Body of pancreas (tissue), 4 donors: ENCODE measurements at places on chromosomes 3 and 15. TPM values are rescaled to one million over a fixed set of nuclear protein-coding genes. Genes with fewer than 3 reads are reported as not detected.

CA12 gene
- 16.1 TPM for total RNA-seq

GP5 gene
- not detected for total RNA-seq

- no peak for DNase-seq
- H3K4me3 ChIP-seq: no peak overlapping the region
- H3K4me1 ChIP-seq: peaks cover 3% of the 10 kb centered on the region
- H3K27me3 ChIP-seq: no peaks in the 10 kb centered on the region
Measured at GRCh38 chr3:175941352-175941751, 1082.2 kb downstream of the NAALADL2 start.

DNA sequence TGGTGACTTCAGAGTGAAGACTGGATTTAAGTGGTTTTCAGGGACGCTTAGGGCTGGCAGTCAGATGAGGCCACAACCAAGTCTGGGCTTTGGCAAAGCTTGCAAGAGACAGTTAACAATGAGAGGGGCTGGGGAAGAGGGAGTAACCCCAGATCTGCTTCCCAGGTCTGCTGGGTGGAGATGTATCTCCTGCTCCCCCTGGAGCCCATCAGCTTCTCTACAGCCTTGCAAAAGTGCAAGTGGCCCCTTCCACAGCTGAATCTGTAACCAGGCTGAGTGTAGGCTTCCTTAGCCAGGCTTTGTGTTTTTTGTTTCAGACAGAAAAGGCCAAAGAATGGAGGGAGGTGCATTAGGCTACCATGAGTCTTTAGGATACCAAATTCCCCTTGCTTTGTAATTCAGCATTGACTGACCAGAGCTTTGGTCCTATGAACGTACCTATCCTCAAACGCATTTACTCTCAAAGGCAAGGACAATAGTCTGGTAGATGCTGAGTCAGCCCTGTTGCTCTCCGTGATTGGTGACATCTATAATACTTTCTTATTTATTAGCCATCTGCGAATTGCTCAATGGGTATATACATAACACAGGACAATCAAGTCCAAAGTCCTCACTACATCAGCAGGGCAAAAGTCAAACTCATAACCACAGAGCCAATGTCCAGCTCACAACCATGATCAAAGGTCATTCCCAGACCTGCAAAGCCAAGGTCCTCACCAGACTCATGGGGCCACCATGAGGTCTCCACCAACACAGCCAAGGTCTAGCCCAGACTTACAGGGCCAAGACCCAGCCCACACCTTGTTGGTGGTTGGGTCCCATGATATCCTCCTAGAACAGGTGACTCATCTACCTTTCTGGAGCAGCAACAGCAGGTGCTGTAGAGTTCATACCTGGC is 17.1 kb downstream of the CCDC13 start:
- H3K36me3 ChIP-seq: no peaks in the 10 kb centered on the region
- no peak for DNase-seq
- H3K27me3 ChIP-seq: no peaks in the 10 kb centered on the region
- no peaks in the 10 kb centered on the region for H3K4me1 ChIP-seq

GRCh38 chr3:190288836-190289235 is 33.4 kb downstream of the CLDN1 start:
- H3K27me3 ChIP-seq: no peaks in the 10 kb centered on the region
- peaks cover under 1% of the 10 kb centered on the region for H3K4me1 ChIP-seq
- no peak overlapping the region for H3K27ac ChIP-seq
- no peak for DNase-seq

DNA sequence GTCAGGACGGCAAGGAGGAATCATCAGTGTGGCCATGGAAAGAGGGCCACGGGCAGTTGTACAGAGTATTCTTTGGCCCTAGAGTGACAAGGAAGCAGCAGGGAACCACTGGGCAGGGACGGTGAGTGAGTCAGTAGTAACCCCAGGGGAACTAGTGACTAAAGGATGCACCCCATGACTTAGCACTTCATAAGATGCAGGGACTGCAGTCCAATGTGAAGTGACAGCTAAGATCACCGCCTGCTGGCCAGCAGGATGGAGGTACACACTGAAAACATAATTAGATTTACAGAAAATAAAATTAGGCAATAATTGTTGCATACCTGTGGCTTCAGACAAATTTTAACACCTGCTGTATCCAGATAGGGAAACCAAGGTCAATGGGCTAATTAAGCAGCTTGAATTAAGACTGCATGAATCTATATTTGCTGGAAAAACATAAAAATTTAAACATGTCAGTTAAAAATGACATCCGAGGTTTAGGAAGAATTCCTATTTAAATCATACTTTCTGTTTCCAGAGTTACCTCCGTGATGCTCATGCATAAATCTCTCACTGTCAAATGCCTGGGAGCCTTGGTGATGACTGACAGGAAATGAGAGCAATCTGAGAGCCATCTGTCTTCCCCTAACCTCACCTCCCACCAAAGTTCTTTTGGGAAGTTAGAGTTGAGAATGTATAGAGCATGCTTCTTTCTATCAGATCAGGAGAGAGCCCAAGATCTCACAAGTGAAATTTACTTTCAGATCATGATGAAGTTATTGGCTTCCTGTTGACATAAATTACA is 56.5 kb downstream of the DCLK3 start:
- no peak overlapping the region for H3K27ac ChIP-seq
- DNase-seq: no peak
- no peak overlapping the region for H3K4me3 ChIP-seq
- H3K36me3 ChIP-seq: no peaks in the 10 kb centered on the region
- H3K4me1 ChIP-seq: no peaks in the 10 kb centered on the region

DNA sequence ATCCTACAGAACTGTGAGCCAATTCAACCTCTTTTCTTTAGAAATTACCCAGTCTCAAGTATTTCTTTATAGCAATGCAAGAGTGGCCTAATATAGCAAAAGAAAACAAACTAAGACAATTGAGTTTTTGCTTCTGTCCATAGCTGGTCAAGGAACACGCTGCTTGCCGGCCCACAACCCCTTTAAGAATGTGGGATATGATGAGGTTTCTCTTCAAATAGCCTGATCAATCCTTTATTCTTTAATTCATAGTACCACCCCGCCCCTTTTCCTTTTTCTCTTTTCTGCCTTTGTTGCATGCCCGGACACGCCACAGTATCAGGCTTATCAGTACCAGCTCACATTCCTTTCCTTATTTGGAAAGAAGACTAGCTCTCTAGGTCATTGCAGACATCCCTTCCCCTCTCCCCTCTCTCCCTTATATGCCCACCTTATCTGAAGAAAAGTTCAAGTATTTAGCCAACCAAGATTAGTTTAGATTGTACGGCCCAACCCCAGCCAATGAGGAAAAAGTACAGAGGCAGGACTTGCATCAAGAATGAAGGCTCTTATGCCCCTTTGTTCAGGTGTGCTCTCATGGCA is 404.5 kb downstream of the OCA2 start:
- no peaks in the 10 kb centered on the region for H3K36me3 ChIP-seq
- no peaks in the 10 kb centered on the region for H3K27me3 ChIP-seq
